ENCODE measurements at places on chromosomes 11 and 22.

DNA sequence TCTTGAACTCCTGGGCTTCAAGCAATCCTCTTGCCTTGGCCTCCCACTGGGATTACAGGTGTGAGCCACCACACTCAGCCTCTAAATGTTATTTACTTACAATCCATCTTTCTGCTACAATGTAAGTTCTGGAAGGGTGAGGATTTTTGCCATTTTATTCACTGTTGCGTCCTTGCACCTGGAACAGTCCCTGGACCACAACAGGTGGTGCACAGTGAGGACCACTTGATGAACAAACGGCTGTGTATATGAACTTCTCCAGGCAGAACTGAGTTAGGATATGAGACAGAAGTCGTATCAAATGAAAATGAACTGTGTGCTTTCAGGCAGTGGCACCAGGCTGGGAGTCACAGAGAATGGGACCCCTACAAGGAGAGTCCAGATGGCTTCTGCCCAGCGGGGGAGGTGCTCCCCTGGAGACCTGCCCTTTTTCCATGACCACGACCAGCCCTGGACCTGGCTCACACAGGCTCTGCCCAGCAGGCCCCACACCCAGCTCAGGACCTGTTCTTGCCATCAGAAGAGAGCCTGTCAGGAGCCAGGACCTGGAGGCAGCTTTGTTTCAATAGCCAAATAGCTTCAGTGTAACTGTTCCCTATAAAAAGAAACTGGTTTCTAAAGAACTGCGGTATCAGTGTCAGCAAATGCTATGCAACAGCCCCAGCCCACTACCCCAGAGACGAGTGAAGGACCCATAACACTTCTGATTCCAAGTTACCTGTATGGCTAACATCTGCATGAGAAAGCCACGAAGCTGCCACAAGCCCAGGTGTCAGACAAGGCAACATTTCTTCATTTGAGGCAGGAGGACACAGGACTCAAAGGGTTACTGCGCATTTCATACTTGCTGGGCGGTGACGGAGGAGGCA is 104.9 kb downstream of the MICAL3 start:
- no peak for DNase-seq

DNA sequence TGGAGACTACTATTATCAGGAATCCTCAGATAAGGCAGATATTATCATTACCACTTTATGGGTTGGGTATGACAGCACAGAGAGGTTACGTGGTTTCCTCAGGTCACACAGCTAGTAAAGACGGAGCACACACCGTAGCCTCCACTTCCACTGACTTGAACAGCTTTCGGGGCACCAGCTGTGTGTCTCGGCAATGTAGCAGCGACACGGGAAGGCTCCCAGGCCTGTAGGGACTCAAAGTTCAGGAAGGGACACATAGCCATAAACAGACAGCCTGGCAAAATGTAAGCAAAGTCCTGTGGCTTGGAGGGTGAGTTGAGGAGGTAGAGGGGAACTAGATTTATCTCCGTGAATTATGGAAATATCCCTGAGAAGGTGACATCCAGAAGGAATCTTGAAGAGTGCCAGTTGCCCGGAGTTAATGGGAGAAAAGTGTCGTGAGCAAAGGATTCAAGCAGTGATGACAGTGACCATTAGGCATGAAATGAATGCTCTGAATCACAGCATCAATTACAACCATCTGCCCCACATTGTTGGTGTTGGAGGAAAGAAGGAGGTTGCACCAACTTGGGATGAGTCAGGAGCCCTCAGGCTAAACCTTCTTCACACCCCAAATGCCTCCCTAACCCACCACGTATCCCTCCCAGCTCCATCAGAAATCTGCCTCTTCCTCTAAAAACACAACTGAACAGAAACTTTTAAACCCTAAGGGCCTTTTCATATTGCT is 106.7 kb upstream of the ASPHD2 start:
- DNase-seq = no peak

DNA sequence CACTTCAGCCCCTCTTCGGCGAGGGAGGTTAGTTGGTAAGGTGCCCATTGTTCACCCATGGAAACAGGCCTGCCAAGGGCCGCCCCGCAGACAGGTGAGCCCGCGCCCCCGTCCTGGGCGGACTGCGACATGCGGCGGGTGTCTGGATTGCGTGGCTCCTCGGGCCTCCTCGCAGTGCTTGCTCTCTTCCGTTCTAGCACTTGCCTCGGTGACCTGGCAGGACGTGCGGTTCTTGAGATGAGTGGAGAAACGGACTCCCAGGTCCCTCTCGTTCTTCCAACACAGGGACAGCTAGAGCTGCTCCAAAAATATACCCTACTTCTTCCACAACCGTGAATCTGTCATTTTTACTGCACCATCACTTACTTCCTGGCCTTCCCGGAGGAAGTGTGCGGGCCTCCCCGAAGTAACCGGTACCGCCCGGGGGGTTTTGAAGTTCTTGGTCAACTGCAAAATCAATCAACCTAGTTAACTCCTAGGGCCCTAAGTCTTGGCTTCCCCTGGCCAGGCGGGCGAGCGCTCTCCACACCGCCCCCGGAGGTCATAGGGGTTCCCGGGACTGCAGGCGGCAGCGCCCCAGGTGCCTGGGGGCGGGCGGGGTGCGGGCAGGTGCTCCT is 745 bp upstream of the ZBTB44 start:
- peak; percentile 22 for DNase-seq

- no peak for DNase-seq
Measured at GRCh38 chr11:65438257-65439151, 15.9 kb downstream of the NEAT1 start.

DNA sequence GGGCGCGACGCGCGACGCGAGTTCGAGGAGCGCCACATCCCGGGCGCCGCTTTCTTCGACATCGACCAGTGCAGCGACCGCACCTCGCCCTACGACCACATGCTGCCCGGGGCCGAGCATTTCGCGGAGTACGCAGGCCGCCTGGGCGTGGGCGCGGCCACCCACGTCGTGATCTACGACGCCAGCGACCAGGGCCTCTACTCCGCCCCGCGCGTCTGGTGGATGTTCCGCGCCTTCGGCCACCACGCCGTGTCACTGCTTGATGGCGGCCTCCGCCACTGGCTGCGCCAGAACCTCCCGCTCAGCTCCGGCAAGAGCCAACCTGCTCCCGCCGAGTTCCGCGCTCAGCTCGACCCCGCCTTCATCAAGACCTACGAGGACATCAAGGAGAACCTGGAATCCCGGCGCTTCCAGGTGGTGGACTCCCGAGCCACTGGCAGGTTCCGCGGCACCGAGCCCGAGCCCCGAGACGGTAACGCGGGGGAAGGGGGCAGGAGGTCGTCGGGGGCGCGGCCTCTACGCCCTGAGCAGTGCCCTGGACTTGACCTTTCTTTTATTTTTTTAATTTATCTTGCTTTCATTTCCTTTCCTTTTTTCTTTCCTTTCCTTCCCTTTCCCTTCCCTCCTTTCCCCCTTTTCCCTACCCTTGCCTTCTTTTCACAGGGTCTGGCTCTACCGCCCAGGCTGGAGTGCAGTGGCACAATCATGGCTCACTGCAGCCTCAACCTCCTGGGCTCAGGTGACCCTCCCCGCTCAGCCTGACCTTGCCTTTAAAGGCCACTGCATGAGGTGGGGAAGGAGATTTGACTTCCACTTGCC is 5.0 kb downstream of the MPST start:
- DNase-seq = no peak

GRCh38 chr11:8066036-8066910 is 14.7 kb upstream of the TUB start:
- DNase-seq = no peak

DNA sequence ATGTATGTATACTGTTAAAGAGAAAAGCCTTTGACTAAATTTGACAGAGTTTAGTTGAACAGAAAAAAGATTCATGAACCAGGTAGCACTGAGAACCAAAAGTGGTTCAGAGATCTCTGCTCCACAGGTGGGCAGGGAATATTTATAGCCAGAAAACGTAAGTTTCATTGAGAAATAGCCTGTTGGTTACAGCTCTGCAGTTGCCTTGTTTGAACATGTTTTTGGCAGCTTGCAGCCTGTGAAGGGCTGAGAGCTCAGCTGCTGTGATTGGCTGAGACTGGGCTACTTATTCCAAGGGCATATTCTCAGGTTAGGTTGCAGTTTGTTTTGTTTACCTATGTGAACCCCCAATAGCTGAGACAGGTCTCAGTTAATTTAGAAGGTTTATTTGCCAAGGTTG is 13.5 kb upstream of the ZNF74 start:
- no peak for DNase-seq

- no peak for DNase-seq
Measured at GRCh38 chr11:35529971-35530495, 4.6 kb upstream of the PAMR1 start.

- peak; percentile 66 for DNase-seq
Measured at GRCh38 chr11:95089620-95090542, at the start of gene ENDOD1. ENDOD1 (plus strand) TSS chr11:95089846; CDS start chr11:95089928, 82 bp downstream.

DNA sequence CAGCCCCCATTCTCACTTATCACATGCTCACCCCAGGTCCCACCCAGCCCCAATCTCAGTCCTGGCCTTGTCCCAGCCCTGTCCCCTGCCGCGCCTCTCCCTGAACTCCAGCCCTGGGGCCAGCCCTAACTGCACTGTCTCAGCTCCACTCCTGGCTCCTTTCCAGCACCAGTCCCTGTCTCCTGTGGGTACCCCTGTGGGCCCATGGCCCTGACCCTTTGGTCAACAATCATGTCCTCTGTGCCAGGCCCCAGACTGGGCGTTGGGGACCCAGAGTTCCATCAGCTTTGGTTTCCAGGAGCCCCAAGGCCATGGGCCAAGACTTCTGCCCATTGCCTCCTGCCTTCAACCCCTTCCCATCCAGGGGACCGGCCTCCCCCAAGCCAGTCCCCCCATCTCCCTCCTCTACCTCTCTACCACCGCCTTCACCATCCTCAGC is 757 bp downstream of the SPI1 start:
- DNase-seq = no peak

DNA sequence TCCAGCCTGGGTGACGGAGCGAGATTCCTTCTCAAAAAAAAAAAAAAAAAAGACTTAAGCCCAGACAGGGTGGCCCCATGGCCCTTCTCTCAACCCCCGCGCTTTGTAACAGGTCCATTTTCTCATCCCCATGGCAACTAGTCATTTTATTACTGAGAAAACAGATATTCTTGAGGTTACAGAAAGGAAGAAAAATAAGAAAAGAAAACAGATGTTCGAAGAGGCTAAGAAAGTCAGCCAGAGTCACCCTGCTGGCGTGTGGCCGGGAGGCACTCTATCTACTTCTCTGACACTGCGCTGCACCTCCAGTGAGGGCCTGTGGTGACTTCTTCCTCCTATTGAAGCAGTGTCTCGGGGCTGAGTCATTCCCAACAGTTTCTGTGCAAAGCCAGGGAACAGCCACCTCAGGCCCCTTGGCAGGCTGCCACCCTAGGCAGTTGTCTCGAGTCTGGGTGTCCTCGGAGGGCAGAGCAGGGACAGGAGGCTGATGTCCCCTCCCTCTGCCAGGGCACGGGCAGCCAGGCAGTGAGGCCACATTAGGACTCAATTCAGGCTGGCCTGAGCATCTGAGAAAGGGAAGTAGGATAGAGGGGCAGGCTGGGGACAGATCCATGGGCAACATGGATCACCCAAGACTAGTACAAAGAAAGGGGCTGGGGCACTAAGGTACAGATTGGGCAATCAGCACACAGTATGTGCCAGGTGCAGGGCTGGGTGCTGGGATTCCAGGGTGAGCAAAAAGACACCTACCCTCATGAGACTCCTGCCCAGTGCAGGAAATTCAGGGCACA is 16.4 kb upstream of the SYVN1 start:
- DNase-seq = no peak

GRCh38 chr11:2321311-2321683 is 19.5 kb downstream of the TSPAN32 start:
- DNase-seq = no peak

- no peak for DNase-seq
Measured at GRCh38 chr11:118885831-118886565, 2.3 kb downstream of the CXCR5 start.

GRCh38 chr11:85779956-85780640 is 30.8 kb downstream of the SYTL2 start:
- DNase-seq = no peak

- no peak for DNase-seq
Measured at GRCh38 chr22:25112538-25113253, 87.0 kb upstream of the CRYBB3 start.

DNA sequence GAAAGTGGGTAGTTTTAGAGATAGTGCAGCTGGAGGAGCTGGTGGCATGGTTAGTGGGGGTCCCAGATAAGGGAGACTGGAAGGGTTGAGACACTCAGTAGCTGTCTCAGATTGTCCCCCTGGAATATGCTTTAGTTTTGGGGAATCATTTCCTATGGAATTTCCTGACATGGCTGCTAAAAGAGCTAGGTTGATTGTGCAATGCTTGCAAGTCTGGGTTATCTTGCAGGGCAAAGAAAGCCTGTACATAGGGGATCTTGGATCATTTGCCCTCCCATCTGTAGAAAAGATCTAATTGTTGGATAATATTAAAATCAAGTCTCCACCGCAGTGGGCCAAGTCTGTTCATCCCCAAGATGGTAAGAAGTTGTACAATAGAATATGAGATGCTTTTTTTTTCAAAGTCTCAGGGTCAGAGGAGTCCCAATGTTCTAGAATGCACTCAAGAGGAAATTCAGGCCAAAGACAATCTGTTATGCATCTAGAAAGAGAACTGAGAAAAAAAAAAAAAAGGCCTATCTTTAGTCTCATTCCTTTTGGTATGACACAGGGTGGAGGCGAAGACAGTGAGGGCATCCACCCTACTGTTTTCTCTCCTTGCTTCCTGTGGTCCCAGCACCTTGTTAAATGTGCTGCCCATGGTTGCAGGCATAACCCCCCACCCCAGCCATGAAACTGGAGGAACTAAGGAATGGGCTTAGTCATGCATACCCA is 20.2 kb downstream of the MS4A6E start:
- no peak for DNase-seq

DNA sequence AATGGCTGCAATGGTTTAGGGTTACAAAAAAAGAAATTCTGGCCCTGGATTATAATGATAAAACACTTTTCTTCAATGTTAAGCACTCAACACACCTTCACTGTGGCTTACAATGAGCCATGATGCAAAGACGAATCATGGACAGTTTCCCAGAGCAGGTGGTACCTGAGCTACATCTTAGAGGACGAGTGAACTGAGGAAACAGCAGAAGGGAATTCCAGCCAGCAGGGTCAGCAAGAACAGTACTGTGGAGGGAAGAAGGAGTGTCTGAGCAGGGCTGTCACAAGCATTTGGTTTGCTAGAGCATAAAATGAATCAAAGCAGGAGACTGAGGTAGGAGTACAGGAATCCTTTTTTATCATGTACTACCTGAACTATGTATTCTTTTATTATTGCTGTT is 332.8 kb upstream of the C11orf87 start:
- no peak for DNase-seq

DNA sequence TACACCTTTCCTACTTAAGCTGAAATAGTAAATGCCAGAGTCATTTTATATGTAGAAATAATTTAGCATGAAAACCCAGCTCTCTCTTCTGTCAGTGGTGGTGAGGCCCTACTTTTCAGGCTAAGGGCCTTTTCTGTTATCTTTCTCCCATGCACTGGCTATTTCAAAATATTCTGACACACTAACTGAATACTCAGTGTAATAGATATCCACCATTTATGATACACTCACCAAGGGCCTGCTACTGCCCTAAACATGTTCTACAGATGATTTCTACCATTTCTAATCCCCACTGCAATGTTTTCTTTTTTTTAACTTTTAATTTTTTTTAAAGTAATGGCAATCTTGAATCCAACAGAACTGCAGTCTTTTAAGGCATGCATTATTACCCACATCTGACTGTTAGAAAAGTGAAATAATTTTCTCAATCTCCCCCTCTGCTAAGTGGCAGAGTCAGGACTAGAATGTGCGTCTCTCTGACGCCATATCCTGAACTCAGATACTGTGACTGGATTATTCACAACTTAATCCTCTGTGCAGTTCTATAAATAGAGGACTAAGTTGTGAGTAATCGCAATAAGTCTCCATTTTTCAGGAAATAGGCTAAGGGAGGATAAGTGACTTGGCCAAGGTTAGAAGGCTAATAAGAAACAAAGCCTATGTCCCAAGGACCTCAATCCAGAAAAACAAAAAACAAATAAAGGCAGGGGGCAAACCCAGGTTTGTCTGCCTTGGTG is 44.0 kb downstream of the GRAMD1B start:
- DNase-seq = no peak
